Heart left ventricle (tissue), 16 donors: ENCODE measurements at places on chromosomes 3 and 15.

GRCh38 chr3:43995547-43996378, 245.9 kb upstream of the TOPAZ1 start:
- no peak for DNase-seq

DNA sequence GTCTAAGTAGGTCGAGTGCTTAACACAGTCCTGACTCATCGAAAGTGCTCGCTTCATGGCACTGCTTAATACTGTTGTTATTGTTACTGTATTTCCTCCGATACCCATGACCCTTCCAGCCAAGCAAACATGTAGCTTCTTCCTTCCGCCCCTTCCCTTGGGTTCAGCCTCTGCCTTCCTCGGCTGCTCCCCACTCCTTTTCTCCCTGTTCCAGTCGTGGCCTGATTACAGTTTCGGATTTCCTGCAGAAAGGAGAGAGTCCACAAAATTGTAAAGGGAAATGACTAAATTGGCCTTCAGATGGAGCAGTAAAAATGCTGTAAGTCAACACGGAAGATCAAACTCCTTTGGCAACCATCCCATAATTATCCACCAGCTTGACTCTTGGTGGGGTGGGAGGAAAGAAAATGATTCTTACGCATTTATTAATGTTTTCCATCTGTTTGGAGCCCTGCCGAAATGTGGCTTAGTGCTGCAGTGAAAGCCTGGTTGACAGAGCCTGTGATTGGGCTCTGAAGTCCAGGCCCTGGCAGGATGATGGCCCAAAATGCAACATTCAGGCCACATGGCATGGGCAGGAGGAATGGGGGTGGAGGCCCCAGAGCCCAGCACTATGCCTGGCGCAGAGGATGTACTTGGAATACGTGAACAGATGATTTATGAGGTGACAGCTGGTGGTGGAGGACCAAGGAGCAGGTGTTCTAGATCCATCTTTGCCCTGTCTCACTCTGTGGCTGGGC, 37.6 kb downstream of the FAM3D start:
- no peak for DNase-seq

GRCh38 chr3:171640520-171641412, 169.5 kb downstream of the PLD1 start:
- no peak for DNase-seq

- no peak for DNase-seq
These were observed 39.6 kb downstream of the MAP3K13 start for GRCh38 chr3:185402561-185402960.

- no peak for DNase-seq
These were observed 327.4 kb downstream of the SHQ1 start for GRCh38 chr3:72520690-72521308.

DNA sequence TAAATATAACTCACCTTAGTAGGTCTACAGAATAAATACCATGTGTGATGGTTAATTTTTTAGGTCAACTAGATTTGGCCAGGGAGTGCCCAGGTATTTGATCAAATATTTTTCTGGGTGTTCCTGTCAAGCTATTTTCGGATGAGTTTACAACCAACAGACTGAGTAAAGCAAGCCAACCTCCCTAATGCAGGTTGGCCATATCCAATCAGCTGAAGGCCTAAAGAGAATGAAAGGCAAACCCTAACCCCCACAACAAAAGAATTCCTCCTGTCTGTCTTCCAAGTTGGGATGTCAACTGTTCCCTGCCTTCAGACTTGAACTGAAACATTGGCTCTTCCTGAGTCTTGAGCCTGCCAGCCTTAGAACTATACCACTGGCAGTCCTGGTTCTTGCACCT, 28.6 kb downstream of the TASOR start:
- DNase-seq, result no peak

DNA sequence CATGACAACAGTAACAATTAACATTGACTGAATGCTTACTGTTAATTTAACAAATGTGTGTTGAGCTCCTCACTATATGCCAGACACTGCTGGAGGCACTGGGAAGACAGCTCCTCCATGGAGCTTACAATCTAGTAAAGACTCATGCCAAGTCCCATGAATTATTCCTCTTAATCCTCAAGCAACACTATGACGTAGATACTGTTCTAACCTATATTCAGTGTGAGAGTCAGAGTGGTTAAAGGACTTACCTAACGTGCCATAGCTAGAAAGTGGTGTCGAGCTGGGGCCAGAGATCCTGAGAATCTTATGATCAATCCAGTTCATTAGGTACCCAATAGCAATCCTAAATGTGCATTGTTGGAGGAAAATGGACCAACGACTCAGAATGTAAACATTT, 43.6 kb downstream of the MYO1E start:
- no peak for DNase-seq

GRCh38 chr3:94176988-94177745, 114.3 kb downstream of the NSUN3 start:
- no peak for DNase-seq

DNA sequence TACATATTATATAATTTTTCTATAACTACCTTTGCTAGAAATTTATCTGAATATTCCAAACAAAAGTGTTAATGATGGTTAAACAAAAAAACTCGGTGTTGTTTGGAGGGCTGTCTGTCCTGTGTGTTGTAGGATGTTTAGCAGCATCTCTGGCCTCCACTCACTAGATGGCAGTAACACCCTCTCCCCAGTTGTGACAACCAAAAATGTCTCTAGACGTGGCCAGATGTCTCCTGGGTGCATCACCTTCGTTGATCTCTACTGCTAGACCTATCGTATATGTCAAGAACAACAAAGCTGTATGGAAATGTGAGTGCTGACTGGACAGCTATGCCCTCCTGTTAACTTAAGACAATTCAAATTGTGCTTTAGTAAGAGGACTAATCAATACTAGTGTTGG, 14.1 kb downstream of the ANKRD34C start:
- DNase-seq, result no peak

DNA sequence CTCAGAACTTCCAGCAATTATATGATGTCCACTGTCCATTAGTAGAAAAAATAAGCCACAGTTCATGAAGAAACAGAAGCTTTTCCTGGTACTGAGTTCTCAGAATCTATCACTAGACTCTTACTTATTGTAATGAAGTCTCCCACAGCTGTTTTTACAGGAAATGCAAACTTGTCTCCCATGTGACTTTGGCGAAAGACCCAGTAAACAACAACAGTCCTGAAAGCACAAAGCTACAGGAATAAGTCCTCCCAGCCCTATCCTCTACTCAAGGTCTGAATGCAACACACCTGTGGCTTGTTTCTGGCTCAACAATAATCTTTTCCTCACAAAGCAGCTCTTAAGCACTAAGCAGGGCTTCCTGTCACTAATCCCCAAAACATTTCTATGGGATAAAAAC, 55.9 kb downstream of the EOMES start:
- DNase-seq, result no peak

- DNase-seq, result no peak
These were observed 3.8 kb upstream of the TIMMDC1 start for GRCh38 chr3:119494597-119494996.

DNA sequence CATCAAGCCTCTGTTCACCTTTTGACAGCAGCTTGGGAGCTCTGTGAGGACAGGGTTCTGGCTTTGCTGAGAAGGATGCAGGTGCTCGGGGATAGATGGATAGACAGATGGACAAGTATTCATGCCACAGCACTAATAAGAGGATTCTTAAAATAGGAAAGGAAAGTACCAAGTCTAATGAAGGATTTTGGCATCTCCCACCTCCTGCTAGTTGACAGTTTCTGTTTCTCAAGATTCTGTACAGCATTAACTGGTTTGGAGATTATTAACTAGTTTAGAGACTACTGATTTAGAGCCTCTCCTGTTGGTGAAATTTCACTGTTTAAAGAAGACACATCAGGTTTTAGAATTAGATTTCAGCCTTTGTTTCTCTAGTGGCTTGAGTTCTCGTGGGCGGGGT, 152.3 kb downstream of the CACNA1D start:
- DNase-seq, result no peak

GRCh38 chr15:56920367-56920627, 1.9 kb downstream of the TCF12 start:
- no peak for DNase-seq

GRCh38 chr3:141253811-141254210, 22.2 kb downstream of the PXYLP1 start:
- no peak for DNase-seq

- no peak for DNase-seq
These were observed 110.2 kb upstream of the ARHGEF26 start for GRCh38 chr3:154011036-154011435.

- no peak for DNase-seq
These were observed 1336.3 kb upstream of the CADM2 start for GRCh38 chr3:83622526-83622925.
